ENCODE measurements at places on chromosomes 6 and 20. TPM values are rescaled to one million over a fixed set of nuclear protein-coding genes. Genes with fewer than 3 reads are reported as not detected.

KHDC1L gene
- not detected for total RNA-seq

REM1 gene
- not detected for total RNA-seq

MARCKS gene
- 4.0 TPM for total RNA-seq

SMOC2 gene
- not detected for total RNA-seq

HLA-DQB2 gene
- 1.1 TPM for total RNA-seq

ANKEF1 gene
- 1.8 TPM for total RNA-seq

OR2J3 gene
- total RNA-seq: not detected

TFAP2C gene
- total RNA-seq: not detected

SLC32A1 gene
- total RNA-seq: not detected

SLC35B3 gene
- total RNA-seq: 4.5 TPM

MUC22 gene
- not detected for total RNA-seq

HNF4A gene
- total RNA-seq: not detected

SASH1 gene
- 6.2 TPM for total RNA-seq

FAM83D gene
- total RNA-seq: 2.1 TPM

NR2E1 gene
- total RNA-seq: not detected

NRN1 gene
- total RNA-seq: 0.31 TPM

FAM135A gene
- total RNA-seq: 5.8 TPM

COL12A1 gene
- 0.08 TPM for total RNA-seq

LINC00237 gene
- total RNA-seq: not detected

PRDM13 gene
- not detected for total RNA-seq

PAK5 gene
- not detected for total RNA-seq

AGPAT4 gene
- 19.2 TPM for total RNA-seq

TSPO2 gene
- not detected for total RNA-seq

HRH3 gene
- not detected for total RNA-seq

GINS1 gene
- total RNA-seq: 0.39 TPM

TPD52L2 gene
- total RNA-seq: 29.9 TPM

NUP43 gene
- 13.7 TPM for total RNA-seq

MAP3K5 gene
- 35.6 TPM for total RNA-seq

CD93 gene
- 2.1 TPM for total RNA-seq

TNFRSF21 gene
- total RNA-seq: 0.47 TPM

ENPP3 gene
- 0.70 TPM for total RNA-seq

HLA-DRB5 gene
- 8.8 TPM for total RNA-seq

OR2H2 gene
- total RNA-seq: not detected

SLC17A1 gene
- total RNA-seq: 0.52 TPM

SAMHD1 gene
- total RNA-seq: 286 TPM

VGLL2 gene
- total RNA-seq: not detected

DUSP15 gene
- total RNA-seq: not detected

OLIG3 gene
- 0.12 TPM for total RNA-seq

FAM50B gene
- 5.0 TPM for total RNA-seq

ESR1 gene
- 2.4 TPM for total RNA-seq

MRS2 gene
- total RNA-seq: 7.9 TPM

SYNDIG1 gene
- not detected for total RNA-seq

IMPG1 gene
- not detected for total RNA-seq

MYB gene
- 3.7 TPM for total RNA-seq

BPIFB1 gene
- not detected for total RNA-seq

ECT2L gene
- total RNA-seq: not detected

SLC24A3 gene
- 0.37 TPM for total RNA-seq

NOP56 gene
- 254 TPM for total RNA-seq

MUC21 gene
- not detected for total RNA-seq

RNF182 gene
- 0.16 TPM for total RNA-seq

HCRTR2 gene
- total RNA-seq: not detected

UBD gene
- not detected for total RNA-seq

BPIFB2 gene
- total RNA-seq: not detected

PDE7B gene
- total RNA-seq: 0.18 TPM

PACRG gene
- total RNA-seq: 2.0 TPM

PSORS1C1 gene
- total RNA-seq: not detected

Data from T-helper 17 cell (primary cell).